ENCODE measurements at places on chromosomes 11 and 22. TPM values are rescaled to one million over a fixed set of nuclear protein-coding genes. Genes with fewer than 3 reads are reported as not detected.

The HEPN1 gene
- total RNA-seq = not detected

The LMF2 gene
- total RNA-seq = 132 TPM

The C11orf71 gene
- 8.2 TPM for total RNA-seq

The DERL3 gene
- total RNA-seq = 8.1 TPM

The PKP3 gene
- total RNA-seq = 0.13 TPM

The CHADL gene
- total RNA-seq = 0.37 TPM

The LIF gene
- total RNA-seq = 569 TPM

The FOLR2 gene
- not detected for total RNA-seq

The RFPL1 gene
- total RNA-seq = not detected

DNA sequence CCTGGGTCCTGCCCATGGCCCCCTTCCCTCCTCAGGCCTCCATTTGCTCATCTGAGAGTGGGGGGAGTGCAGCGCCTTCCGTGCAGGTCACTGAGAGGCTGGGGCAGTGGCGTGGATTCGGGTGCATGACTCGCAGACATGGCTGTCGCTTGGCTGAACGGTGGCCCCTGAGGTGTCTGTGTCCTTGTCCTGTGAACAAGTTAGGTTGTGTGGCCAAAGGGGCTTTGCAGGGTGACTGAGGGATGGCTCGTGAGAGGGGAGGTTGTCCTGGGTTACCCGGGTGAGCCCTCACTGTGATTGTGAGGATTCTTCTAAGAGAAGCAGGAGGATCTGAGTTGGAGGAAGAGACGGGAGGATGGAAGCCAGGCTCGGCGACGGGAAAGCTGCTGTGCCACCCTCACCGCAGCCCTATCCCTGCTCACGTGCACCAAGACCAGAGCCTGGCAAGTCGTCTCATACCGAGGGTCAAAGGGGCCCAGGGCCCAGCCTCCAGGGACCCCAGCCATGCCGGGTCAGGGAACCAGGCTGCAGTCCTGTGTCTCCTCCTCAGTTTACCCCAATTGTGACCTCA lies 79.1 kb downstream of the KCNQ1 start:
- no peak overlapping the region for H3K27ac ChIP-seq
- no peaks in the 10 kb centered on the region for H3K36me3 ChIP-seq
- DNase-seq = no peak
- no peaks in the 10 kb centered on the region for H3K27me3 ChIP-seq
- peaks cover 24% of the 10 kb centered on the region for H3K4me1 ChIP-seq
- H3K4me3 ChIP-seq = no peak overlapping the region

DNA sequence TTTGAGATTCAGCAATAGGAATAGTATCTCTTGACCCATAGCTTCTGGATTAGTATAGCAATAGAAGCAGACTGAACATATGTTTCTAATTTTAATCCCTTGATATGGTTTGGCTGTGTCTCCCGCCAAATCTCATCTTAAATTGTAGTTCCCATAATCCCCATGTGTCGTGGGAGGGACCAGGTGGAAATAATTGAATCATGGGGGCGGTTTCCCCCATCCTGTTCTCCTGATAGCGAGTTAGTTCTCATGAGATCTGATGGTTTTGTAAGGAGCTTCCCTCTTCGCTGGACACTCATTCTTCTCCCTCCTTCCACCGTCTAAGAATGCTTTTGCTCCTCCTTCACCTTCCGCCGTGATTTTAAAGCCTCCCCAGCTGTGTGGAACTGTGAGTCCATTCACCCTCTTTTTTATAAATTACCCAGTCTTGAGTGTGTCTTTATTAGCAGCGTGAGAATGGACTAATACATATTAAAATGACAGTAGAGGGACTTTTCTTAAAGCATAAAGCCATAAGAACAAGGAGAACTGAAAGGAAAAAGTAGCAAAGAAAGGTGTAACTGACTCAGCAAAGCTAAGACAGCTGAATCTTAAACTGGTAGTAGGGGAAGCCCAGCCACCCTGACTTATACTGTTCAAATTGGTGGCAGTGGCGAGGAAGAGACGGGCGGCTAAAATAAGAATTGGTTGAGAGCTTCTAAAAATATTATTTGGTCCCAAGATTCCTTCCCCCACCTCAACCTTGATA lies 20.3 kb upstream of the SLN start:
- H3K4me3 ChIP-seq = no peak overlapping the region
- H3K27ac ChIP-seq = no peak overlapping the region
- no peaks in the 10 kb centered on the region for H3K36me3 ChIP-seq
- H3K4me1 ChIP-seq = no peaks in the 10 kb centered on the region
- no peak for DNase-seq

- DNase-seq = no peak
- H3K4me1 ChIP-seq = peaks cover 33% of the 10 kb centered on the region
- H3K27me3 ChIP-seq = no peaks in the 10 kb centered on the region
- peak overlapping the region; percentile 10 for H3K27ac ChIP-seq
- peaks cover 10% of the 10 kb centered on the region for H3K36me3 ChIP-seq
Measured at GRCh38 chr11:12187399-12187798, 77.0 kb downstream of the MICAL2 start.

DNA sequence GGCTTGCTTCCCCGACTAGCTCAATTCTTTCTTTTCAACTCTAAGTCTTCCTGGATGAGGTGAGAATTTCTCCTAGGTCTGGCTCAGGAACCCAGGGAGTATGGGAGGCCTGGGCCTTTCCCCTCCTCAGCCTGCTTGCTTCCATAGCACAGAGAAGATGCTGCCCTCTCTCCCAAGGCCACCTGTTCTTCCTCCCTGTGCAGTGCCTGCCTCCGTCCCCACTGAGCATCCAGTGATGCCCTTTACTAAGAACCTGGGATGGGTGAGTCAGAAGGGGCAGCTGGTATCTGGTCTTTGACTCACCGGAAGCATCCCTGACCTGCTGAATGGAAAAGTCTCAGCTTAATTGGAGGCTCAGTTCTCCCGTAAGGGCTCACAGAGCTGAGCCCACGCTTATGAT lies 607.9 kb downstream of the BUD13 start:
- H3K36me3 ChIP-seq = no peaks in the 10 kb centered on the region
- DNase-seq = no peak
- no peak overlapping the region for H3K4me3 ChIP-seq

DNA sequence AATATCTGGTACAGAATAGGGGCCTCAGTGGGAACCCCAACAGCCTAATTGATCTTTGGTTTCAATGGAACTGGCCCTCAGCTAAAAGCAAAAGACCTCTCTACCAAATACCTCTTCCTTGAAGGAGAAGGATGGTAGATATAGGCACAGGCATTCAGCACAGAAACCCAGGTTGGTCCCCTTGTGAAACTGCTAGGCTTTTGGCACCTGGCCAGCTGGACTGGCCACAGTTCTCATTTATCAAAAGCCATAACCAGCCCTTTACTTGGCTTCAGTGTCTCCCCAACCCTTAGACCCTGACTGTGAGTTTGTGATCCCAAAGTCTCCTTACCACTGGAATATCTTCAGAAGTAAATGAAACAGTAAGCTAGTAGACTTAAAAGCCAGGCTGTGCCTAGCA lies 152.9 kb downstream of the TENM4 start:
- no peak overlapping the region for H3K4me3 ChIP-seq
- H3K4me1 ChIP-seq = no peaks in the 10 kb centered on the region
- no peak overlapping the region for H3K27ac ChIP-seq
- no peaks in the 10 kb centered on the region for H3K27me3 ChIP-seq
- DNase-seq = no peak
- no peaks in the 10 kb centered on the region for H3K36me3 ChIP-seq

DNA sequence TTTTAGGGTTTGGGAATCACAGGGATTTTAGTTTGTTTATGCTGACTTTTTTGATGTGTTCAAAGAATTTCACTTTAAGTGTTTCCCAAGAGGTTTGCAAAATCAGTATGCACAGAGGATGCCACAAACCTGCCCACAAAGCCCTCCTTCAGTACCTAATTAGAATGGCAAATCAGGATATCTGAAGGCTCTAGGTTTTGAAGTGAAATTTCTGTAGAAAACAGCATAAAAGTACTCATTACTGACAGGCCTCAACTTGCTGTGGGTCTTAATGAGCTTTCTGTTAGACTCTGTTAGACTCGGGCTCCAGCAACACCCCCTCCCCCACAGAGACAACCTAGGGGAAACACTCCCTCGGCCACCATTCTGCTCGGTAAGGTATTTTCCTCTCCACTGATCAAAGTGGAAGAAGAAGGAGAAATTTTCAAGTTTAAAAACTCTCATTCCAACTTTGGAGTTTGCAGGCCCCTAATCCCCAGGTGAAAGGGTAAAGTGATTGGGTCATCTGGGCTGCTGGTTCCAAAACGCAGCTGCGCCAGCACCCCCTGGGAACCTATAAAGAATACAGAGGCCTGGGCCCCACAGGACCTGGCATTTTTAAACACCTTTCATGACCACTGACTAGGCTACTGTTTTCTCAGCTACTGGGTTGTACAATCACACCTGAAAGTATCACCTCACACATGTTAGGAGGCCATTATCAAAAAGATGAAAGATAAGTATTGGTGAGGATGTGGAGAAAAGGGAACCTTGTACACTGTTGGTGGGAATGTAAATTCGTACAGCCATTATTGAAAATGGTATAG lies 67.5 kb downstream of the PLEKHA7 start:
- H3K27me3 ChIP-seq = peaks cover 6% of the 10 kb centered on the region
- no peak for DNase-seq
- H3K4me3 ChIP-seq = no peak overlapping the region
- peaks cover 3% of the 10 kb centered on the region for H3K4me1 ChIP-seq
- no peak overlapping the region for H3K27ac ChIP-seq

DNA sequence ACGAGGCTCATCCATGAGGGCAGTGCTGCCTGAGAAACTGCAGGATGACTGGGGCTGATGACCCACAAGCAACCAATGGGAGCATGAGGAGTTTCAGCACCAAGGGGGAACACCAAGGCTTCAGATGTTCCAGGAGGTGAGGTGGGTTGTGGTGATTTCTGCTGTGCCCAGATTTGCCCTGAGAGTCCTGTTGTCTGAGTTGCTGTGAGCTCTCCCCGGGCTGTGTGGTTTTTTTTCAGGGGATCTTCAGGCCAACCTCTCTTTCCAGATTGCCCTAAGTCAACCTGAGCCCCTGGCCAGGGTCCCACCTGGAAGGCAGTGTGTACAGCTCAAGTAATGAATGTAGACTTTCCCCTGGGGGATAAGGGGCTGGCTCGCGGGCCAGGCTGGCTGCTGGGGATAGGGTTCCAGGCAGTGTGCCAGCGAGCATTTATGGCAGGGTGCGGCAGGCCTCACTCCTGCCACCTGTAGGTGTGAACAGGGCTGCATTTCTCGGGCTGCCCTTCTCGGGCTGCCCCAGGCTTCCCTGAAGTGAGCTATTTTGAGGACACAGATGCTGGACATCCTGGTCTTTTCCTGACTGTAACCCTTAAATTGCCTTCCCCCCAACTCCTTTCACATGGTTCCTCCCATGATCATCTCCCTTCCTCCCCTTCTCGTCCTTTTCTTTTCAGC lies 9.8 kb downstream of the SLC22A6 start:
- no peak overlapping the region for H3K4me3 ChIP-seq
- H3K27ac ChIP-seq = no peak overlapping the region
- H3K36me3 ChIP-seq = no peaks in the 10 kb centered on the region

- H3K27ac ChIP-seq = no peak overlapping the region
- no peaks in the 10 kb centered on the region for H3K4me1 ChIP-seq
- H3K36me3 ChIP-seq = peaks cover 10% of the 10 kb centered on the region
- no peaks in the 10 kb centered on the region for H3K27me3 ChIP-seq
Measured at GRCh38 chr11:77866336-77866735, 45.4 kb downstream of the AAMDC start.

DNA sequence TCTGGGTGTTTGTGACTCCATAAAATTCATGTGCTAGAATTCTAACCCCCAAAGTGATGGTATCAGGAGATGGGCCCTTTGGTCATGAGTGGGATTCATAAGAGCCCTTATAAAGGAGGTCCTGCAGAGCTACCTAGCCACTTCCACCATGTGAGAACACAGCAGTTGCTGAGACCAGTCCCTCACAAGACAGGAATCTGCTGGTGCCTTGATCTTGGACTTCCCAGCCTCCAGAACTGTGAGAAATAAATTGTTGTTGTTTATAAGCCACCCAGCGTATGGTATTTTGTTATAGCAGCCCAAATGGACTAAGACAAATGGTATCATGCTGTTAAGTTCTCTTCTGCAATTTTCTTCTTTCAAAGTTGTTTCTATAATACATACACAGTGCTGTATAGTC lies 1.5 kb upstream of the PLAAT5 start:
- H3K4me1 ChIP-seq = peaks cover 12% of the 10 kb centered on the region
- H3K4me3 ChIP-seq = no peak overlapping the region
- H3K27ac ChIP-seq = no peak overlapping the region
- H3K36me3 ChIP-seq = peaks cover 2% of the 10 kb centered on the region
- H3K27me3 ChIP-seq = peaks cover 64% of the 10 kb centered on the region

DNA sequence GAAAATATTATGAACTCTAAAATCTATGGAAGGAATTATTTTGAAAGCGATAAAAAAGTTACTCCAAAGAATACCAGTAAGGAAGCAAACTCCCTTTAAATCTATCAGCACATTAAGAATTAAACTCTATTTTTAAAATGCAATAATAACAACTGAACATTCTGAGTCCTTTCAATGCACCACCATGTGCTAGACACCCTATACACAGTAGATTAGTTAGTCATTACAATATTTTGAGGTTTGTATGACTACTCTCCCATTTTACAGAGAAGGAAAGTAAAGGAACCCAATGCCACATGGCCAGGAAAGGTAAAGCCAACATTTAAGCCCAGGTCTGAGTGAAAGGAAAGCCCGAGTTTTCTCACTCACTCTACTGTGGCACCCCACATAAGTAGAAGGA lies 17.7 kb downstream of the JAML start:
- peaks cover 48% of the 10 kb centered on the region for H3K36me3 ChIP-seq
- H3K27me3 ChIP-seq = no peaks in the 10 kb centered on the region
- DNase-seq = no peak
- no peak overlapping the region for H3K4me3 ChIP-seq

GRCh38 chr11:6475936-6476335 lies 2.2 kb upstream of the TRIM3 start:
- peaks cover 27% of the 10 kb centered on the region for H3K36me3 ChIP-seq
- H3K27ac ChIP-seq = no peak overlapping the region
- peaks cover 46% of the 10 kb centered on the region for H3K4me1 ChIP-seq
- DNase-seq = no peak

DNA sequence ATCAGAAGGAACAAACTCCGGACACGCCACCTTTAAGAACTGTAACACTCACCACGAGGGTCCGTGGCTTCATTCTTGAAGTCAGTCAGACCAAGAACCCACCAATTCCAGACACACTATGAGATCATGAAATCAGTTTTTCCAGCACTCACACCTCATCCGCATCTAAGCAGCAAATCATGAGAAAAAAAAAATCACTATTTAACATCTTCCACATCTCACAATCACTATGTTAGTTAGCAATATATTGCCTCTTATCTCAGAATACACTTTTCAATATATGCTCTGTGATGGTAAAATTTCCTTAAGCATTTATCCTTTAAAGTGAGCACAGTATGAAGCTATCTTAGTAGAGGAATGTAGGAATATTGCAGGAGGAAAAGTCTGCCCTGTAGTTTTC lies 328.7 kb downstream of the FAM181B start:
- no peaks in the 10 kb centered on the region for H3K27me3 ChIP-seq
- H3K36me3 ChIP-seq = no peaks in the 10 kb centered on the region
- DNase-seq = no peak
- no peaks in the 10 kb centered on the region for H3K4me1 ChIP-seq
- H3K4me3 ChIP-seq = no peak overlapping the region
- H3K27ac ChIP-seq = no peak overlapping the region

All from activated CD8-positive, alpha-beta T cell treated with anti-CD3 and anti-CD28 coated beads, Interleukin-2, amount 10 ng/mL, durations not matched to agents 7 days and 5 days (primary cell).